Activated naive CD4-positive, alpha-beta T cell treated with anti-CD3 and anti-CD28 coated beads for 36 hours (primary cell): ENCODE measurements at places on chromosomes 3 and 15. TPM values are rescaled to one million over a fixed set of nuclear protein-coding genes. Genes with fewer than 3 reads are reported as not detected.
A peak's percentile ranks its signal among the peaks of the same experiment; 100 is the strongest.

The SKIC8 gene
- 46.9 TPM for total RNA-seq

DNA sequence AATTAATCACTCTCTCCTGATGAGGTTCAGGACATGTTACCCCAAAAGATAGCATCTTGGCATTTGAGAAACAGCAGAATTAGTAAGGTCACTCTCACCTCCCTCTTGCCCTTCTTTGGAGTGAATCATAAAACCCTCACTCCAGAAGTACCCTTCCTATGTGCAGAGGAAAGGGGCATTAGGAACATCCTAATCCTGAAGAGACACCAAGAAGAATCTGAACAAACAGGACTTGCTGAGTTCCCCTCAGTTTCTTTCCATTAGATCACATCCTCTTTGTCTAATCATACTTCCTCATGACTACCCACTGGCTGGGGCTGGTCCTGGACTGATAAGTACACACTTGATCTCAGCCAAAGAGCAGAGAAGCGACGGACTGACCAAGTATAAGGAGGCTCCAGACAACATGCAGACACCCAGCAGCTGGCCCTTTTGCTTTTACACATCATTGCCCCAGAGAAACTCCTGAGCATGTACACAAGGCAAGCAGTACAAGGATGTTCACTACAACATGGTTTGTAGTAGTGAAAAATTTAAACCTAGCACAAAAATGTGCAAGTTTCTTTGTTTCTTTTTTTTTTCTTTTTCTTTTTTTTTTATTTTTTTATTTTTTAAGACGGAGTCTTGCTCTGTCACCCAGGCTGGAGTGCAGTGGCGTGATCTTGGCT is 15.0 kb upstream of the TM6SF1 start:
- H3K4me1 ChIP-seq, result peaks cover 8% of the 10 kb centered on the region
- no peaks in the 10 kb centered on the region for H3K36me3 ChIP-seq
- no peak overlapping the region for H3K4me3 ChIP-seq
- H3K27ac ChIP-seq, result peak overlapping the region; percentile 37

The PIGZ gene
- total RNA-seq, result 0.26 TPM

- no peak overlapping the region for H3K27ac ChIP-seq
- no peaks in the 10 kb centered on the region for H3K27me3 ChIP-seq
- H3K4me1 ChIP-seq, result peaks cover 16% of the 10 kb centered on the region
- H3K36me3 ChIP-seq, result peaks cover 37% of the 10 kb centered on the region
- no peak overlapping the region for H3K4me3 ChIP-seq
Observed at GRCh38 chr3:37301980-37302708, 127.8 kb upstream of the LRRFIP2 start.

DNA sequence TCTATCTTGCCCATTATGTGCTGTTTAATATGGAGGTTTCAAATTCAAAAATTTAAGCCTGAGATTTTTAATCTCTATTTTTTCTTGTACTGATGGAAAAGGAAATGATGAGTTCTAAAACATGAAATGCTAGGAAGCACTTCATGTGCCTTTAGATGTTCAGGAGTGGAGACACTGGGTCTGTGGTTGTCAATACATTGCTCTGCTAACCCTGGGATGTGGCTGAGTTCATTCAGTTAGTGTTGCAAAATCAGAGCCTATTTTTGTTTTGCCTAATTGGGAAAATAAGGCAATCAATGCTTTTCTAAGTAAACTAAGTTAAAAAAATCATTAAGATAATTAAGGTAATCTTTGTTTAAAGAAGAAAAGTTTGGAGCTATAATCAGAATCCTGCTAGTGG is 83.1 kb downstream of the DIPK2A start:
- no peaks in the 10 kb centered on the region for H3K4me1 ChIP-seq
- DNase-seq, result no peak
- H3K27me3 ChIP-seq, result no peaks in the 10 kb centered on the region
- H3K36me3 ChIP-seq, result no peaks in the 10 kb centered on the region

The NRG4 gene
- not detected for total RNA-seq

DNA sequence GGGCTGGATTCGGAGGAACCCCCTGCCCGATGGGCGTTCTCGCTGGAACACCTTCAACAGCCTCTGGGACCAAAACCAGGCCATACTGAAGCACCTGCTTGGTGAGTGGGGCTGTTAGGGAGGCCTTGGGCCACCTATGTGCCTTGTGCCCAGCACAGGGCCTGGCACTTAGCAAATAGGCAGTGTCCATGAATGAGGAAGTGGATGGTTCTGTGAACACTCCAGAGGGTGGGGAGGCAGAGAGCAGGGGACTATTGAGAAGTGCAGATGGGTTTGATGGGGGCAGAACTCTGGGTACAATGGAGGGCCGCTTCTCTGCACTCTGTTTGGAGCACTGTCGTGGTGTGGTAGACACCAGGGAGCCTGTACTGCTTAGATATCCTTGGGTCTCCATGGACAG is 1.5 kb downstream of the ECE2 start:
- H3K27me3 ChIP-seq, result peaks cover 36% of the 10 kb centered on the region
- H3K4me1 ChIP-seq, result peaks cover 4% of the 10 kb centered on the region
- no peaks in the 10 kb centered on the region for H3K36me3 ChIP-seq
- DNase-seq, result no peak
- no peak overlapping the region for H3K4me3 ChIP-seq
- no peak overlapping the region for H3K27ac ChIP-seq

The SI gene
- not detected for total RNA-seq

- H3K27me3 ChIP-seq, result peaks cover 2% of the 10 kb centered on the region
- H3K36me3 ChIP-seq, result no peaks in the 10 kb centered on the region
- no peak overlapping the region for H3K27ac ChIP-seq
- H3K4me3 ChIP-seq, result no peak overlapping the region
- no peak for DNase-seq
Observed at GRCh38 chr3:3618623-3619022, 180.6 kb upstream of the LRRN1 start.

The KCTD6 gene
- 9.9 TPM for total RNA-seq

DNA sequence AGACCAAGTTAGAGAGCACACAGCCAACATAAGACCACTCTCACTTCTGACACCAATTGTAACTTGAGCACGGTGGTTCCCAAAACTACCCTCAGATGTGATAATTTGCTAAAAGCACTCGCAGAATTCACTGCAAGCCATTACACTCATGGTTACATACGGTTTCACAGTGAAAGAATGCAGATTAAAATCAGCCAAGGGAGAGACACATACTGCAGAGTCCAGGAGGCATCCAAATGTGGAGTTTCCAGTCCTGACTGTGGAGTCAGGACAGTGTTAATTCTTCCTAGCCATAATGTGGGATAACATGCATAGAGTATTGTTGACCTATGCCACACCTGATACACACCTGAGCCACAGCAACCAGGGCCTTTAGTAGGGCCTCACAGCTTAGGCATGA is 956.4 kb downstream of the NTRK3 start:
- H3K36me3 ChIP-seq, result no peaks in the 10 kb centered on the region
- H3K4me3 ChIP-seq, result no peak overlapping the region
- no peak overlapping the region for H3K27ac ChIP-seq
- DNase-seq, result no peak
- no peaks in the 10 kb centered on the region for H3K4me1 ChIP-seq

DNA sequence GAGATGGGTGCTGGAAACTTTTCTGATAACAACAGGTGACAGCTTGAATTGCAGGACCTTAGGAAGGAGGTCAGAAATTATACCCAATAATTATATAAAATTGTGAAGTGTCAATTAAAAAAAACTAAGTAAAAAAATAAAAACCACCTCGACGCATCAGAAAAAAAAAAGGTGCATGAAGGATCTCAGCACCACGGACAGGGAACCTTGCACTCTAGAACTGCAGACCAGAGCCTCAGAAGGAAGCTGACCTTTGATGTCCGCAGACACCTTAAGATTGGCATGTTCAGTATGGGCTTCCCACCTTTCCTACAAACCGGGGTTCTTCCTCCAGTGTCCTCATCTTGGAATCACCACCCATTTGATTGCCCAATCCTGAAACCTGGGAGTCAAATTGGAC is 60.9 kb downstream of the SCN10A start:
- H3K36me3 ChIP-seq, result no peaks in the 10 kb centered on the region
- no peak overlapping the region for H3K27ac ChIP-seq
- no peak overlapping the region for H3K4me3 ChIP-seq

DNA sequence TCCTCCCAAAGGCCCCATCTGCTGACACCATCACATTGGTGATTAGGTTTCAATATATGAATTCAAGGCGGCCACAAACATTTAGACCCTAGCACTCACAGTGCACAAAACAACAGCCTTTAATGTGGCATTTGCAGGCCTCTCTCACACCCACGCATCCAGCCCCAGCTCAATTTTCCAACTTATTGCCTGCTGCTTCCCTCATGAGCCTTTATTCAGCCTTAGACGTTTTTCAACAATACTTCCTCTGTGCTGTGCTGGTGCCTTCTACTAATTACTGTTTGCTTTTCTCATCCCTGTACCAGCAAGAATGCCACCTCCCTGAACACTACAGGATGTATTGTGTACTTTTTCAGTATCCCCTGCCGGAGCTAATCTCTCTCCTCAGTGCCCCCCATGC is 334.6 kb downstream of the GABRB3 start:
- DNase-seq, result no peak
- no peaks in the 10 kb centered on the region for H3K36me3 ChIP-seq
- no peaks in the 10 kb centered on the region for H3K4me1 ChIP-seq

The SERPINI2 gene
- not detected for total RNA-seq
